Activated naive CD8-positive, alpha-beta T cell treated with anti-CD3 and anti-CD28 coated beads for 36 hours (primary cell): ENCODE measurements at places on chromosomes 12 and 14. TPM values are rescaled to one million over a fixed set of nuclear protein-coding genes. Genes with fewer than 3 reads are reported as not detected.

- DNase-seq, result no peak
Measured at GRCh38 chr14:77516126-77516525, 17.5 kb upstream of the ISM2 start.

- DNase-seq, result no peak
Measured at GRCh38 chr12:119157978-119158377, 20.8 kb upstream of the HSPB8 start.

DNA sequence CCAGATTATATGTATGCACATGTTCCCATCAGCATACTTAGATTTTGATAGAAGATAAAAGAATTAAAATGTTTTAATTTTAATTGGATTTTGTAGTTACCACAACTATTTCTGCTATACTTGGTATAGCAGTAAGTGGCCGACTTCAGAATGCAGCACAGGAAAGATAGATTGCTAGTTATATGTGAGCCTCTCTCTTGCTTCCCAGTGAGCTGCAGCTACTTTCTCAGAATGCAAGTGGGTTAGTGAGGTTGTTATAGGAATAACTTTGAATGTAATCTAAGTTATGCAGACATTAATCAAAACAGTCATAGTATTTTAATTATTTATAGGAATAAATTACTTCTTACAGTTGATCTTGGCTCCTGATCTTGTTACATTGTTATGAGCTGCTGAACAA is 240.6 kb downstream of the RAD51B start:
- DNase-seq, result no peak

- no peak for DNase-seq
Measured at GRCh38 chr14:91568626-91569025, 58.5 kb upstream of the PPP4R3A start.

- DNase-seq, result no peak
Measured at GRCh38 chr12:237026-237815, 23.3 kb upstream of the SLC6A12 start.

Gene DNAL1
- total RNA-seq, result 11.9 TPM
